ENCODE measurements at places on chromosomes 3 and 15. TPM values are rescaled to one million over a fixed set of nuclear protein-coding genes. Genes with fewer than 3 reads are reported as not detected.
A peak's percentile ranks its signal among the peaks of the same experiment; 100 is the strongest.

DNA sequence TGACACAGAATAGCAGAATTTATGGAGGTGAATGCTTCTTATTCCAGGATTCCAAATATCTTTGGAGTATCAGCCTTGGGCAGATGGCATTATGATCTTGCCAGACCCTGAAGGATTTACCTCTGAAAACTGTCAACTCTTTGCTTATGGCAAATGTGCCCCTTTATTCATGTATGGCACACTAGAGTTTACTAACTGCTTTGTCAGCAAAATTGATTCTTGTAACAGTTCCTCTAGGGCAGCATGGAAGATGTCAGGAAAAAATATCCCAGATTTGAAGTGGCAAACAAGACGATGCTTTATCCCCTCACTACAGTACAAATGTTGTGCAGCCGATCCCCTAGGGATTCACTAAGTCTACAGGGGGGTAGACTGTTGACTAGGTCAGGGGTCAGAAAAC is 79.7 kb downstream of the EDEM1 start:
- DNase-seq = no peak

DNA sequence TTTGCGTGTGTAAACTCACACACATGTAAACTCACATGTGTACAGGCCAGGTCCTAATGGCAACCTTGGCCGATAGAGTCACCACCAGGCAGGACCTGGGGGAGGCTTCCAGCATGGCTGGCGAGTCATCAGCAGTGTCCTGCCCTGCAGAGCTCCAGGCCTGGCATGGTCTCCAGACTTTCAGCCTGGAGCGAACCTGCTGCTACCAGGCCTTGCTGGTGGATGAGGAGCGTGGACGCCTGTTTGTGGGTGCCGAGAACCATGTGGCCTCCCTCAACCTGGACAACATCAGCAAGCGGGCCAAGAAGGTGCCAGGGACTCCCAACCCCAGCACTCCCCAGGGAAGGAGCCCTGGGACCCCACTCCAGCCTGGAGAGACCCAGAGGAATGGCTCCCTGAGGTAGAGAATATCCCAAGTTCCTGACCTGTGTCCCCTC is 1.0 kb downstream of the SEMA3B start:
- DNase-seq = peak; percentile 44

DNA sequence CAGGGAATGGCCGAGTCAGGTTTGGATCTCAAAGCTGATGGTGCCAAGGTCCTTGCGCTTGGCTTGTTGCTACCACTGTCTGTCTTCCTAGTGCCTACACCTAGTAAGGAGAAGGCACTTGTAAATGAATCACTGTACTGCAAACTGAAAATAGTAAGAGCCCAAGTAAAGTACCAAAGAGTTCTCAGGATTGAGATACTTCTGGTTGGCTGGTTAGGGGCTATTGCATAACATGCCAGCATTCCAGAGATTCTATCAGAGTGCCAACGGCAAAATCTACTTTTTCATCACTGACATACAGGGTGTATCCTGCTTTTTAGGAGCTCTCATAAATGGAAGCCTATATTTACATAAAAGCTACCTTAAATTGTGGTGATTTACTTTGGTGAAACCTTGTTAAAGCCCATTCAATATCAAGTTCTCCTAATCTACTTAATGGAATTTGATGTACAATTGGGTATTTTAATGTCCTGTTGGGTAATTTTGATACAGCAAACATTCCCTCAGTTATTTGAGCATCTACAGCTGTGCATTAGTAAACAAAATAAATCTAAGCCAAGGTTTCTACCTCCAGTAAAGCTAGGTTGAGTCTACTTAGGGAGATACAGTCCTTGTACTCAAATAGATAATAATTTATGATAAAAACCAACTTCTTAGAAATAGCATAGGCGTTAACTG is 30.7 kb upstream of the CHD2 start:
- no peak for DNase-seq

GRCh38 chr15:89489376-89489775 is 7.0 kb downstream of the RHCG start:
- DNase-seq = no peak

DNA sequence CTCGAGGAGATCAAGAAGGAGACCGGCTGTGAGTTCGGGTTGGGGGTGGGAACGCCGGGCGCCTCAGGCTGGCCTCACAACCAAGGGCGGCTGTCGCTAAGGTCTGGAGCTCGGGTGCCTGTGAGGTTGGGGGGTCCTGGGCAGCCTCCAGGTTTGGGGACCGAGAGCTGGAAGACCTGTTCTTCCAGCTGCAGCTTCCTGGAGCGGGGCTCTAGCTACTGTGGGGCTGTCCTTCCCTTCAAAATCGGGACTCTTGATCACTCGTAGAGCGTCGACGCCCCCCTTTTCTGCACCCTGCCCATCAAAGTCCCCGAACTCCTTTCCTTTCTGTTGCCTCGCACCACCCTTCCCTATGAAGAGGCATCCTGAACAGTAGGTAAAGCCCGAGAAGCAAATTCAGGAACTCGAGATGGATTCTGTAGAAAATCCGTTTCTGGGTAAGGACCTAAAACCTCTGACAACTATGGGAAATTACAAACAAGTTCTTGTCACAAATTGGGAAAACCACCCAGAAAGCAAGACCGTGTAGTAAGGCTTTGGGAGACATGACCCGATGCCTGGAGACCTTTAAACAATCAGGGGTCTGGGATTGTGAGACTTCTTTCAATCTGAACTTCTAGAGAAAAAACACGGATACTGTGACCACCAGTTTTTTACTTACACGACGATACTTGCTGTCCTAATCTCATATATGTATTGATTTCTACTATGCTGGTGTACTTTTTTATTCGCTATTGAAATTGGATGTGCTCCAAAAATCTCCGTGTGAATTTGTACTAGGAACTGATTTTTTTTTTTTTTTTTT is 556 bp downstream of the CHP1 start:
- DNase-seq = no peak

GRCh38 chr15:76863693-76864092 is 41.4 kb downstream of the SCAPER start:
- no peak for DNase-seq

GRCh38 chr3:150256782-150257181 is 151.3 kb upstream of the TSC22D2 start:
- no peak for DNase-seq

DNA sequence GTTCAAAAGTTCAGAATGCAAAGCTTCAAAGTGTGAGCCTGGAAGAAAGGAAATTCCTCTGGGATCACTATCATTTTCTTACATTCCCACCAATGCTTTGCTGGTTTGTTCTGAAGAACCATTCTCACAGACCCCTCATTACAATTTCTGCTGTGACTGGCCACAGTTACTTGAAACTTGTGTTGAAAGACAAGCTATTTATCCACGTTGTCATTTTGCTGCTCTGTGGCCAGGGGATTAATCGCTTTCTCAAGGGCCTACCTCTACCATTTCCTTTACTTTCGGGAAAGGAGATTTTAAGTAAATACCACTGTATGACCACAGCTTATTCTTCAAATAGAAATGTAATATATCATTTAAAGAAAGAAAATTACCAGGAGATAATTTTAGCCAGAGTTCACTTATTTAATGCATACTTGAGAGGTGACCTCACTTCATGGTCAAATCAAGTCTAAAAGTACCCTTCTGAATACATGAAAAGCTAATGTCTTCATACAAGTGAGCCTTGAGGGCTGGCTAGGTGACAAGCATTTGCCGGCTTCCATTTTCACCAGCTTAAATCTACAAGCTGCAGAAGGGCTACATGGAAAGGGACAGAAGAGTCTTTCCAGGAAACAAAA is 69.8 kb upstream of the ROBO2 start:
- no peak for DNase-seq

GRCh38 chr3:32109256-32109655 is 2.8 kb downstream of the GPD1L start:
- peak; percentile 89 for DNase-seq

DNA sequence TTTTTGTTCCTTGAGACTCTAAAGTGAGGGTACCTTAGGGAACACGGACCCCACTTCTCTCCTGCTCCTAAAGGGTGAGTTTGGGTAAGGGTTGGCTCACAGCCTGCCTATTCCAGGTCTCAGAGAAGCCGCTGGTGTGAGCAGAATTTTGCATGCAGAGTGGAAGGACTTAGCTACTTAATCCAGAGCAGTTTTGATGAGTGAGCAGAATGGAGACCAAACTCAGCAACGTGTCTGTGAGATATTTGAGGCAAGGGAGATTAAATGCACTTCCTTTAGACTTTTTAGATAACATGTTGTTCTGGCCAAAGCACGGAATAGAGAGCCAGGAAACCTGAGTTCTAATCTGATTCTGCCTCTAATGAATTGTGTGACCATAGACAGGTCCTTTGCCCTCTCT is 5.1 kb downstream of the SLC24A1 start:
- DNase-seq = no peak

The GATA2 gene
- 57.8 TPM for total RNA-seq

GRCh38 chr15:40582726-40583246 is 11.3 kb upstream of the KNL1 start:
- DNase-seq = no peak

DNA sequence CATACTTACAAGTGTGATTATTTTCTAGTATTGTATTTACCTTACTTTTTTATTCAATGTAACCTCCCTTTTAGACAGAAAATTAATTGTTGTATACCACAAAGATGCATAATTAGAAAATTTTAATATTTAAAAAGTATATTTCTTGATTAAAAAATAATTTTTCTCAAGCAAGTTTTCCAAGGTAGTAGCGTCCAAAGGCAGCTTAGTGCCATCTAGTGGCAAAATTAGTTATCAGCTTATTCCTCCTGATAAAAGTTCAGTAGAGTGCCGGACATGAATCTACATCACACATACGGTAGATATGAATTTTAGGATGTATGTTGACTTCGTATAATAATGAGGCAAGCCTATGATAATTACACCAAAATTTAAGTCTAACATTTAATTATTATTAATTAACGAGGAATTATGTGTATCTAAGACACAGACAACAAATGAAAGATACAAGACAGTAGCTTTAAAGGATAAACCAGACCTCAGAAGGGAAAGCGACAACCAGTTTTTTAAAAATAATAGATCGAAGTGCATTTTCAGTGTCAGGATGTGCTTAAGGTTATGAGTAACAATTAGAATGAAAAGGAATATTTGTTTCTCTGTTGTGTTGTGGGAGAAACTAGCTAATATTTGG is 405.9 kb downstream of the ROBO1 start:
- no peak for DNase-seq

GRCh38 chr3:43218921-43219320 is 67.4 kb upstream of the SNRK start:
- no peak for DNase-seq

GRCh38 chr3:52202384-52203077 is 4.6 kb downstream of the ALAS1 start:
- no peak for DNase-seq

GRCh38 chr15:58475573-58476524 is 44.1 kb downstream of the LIPC start:
- DNase-seq = no peak

GRCh38 chr3:135125171-135125801 is 330.2 kb downstream of the EPHB1 start:
- DNase-seq = no peak

- no peak for DNase-seq
These were observed 47.9 kb downstream of the QTRT2 start for GRCh38 chr3:114104414-114104813.

The CRYGS gene
- total RNA-seq = 3.4 TPM

DNA sequence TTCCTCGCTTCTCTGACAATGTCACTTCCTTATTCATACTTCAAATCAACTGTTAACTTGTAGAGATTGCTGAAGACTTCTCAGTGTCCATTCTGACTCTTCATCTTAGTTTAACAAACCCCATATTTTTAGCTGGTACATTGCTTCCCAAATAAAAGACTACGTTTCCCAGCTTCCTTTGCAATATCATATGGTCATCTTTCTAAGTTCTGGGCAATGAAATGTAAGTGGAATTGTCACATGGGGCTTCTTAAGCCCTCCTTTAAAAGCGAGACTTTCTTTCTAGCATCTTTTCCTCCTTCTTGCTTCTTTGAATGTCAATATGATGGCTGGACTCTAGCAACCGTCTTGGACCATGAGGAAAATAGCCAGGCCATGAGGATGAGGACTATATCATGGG is 239.0 kb downstream of the ZNF621 start:
- DNase-seq = no peak

GRCh38 chr15:28094732-28095521 is 4.2 kb downstream of the OCA2 start:
- no peak for DNase-seq

The LRRC3B gene
- total RNA-seq = 0.62 TPM

- DNase-seq = no peak
These were observed 17.4 kb downstream of the TIMP4 start for GRCh38 chr3:12141350-12141749.

DNA sequence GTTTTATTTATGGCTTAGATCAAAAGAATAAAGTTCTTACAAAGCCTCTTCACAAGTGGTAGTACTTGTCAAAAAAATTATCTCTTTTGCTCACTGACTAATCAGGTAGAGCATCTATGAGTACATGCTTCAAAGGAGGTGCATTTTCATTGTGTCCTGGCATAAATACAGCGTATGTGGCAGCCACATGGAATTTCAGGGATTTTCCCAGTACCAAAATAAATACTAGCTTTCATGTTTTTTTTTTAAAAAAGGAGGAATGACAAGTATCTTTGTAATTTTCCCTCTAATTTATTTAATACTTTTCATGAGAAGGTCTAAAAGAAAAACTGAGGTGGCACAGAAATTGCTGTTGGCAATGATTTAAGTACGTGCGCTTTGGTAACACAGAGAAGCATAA is 597.8 kb upstream of the ALCAM start:
- DNase-seq = no peak

DNA sequence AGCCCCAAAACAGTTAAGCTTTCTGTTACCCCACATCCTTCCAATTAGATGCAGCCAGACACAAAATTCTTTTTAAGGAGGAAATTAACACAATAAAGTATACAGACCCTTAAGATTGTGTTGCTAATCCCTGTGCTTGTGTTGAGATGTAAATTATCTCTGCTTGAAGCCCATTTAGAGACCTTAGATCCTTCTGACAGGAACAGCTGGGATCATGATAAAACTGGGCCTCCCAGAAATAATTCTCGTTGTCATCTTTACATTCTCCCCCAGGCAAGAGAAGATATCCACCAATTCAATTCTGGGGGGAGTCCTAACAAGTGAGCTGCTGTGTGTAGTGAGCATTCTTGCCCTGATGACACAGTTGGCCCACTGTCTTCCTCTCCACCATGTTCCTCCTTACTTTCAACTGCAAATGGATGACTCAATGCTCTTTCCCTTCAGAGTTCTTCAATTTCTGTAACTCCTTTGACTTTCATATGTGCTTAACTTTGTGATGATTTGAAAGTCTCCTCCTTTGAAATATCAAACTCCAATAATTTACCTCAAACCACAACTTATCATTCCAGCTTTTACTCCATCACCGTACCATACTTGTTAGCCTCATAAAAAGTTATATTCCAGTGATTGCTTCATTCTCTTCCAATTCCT is 186.6 kb downstream of the RAP2B start:
- no peak for DNase-seq

DNA sequence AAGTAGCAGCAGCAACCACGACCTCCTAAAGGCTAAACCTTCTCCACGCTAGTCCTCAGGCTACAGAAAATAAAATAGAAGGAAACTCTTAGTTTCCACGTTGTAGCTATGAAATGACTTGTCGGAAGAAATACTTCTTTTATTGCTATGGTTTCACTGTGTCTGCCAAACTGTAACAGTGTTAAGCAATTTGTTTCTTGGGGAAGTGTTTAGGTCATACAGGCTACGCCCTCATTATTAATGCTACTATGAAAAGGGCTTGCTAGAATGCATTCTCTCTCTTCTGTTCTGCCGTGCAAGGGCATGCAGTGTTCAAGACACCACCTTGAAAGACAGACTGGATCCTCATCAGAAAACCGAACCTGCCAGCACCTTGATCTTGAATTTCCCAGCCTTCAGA is 462.7 kb downstream of the PLOD2 start:
- no peak for DNase-seq
